Renal cortex interstitium (tissue), 15 donors: ENCODE measurements at places on chromosomes 12 and 14.

- no peak for DNase-seq
Observed at GRCh38 chr14:102548616-102549240, 39.2 kb upstream of the ANKRD9 start.

DNA sequence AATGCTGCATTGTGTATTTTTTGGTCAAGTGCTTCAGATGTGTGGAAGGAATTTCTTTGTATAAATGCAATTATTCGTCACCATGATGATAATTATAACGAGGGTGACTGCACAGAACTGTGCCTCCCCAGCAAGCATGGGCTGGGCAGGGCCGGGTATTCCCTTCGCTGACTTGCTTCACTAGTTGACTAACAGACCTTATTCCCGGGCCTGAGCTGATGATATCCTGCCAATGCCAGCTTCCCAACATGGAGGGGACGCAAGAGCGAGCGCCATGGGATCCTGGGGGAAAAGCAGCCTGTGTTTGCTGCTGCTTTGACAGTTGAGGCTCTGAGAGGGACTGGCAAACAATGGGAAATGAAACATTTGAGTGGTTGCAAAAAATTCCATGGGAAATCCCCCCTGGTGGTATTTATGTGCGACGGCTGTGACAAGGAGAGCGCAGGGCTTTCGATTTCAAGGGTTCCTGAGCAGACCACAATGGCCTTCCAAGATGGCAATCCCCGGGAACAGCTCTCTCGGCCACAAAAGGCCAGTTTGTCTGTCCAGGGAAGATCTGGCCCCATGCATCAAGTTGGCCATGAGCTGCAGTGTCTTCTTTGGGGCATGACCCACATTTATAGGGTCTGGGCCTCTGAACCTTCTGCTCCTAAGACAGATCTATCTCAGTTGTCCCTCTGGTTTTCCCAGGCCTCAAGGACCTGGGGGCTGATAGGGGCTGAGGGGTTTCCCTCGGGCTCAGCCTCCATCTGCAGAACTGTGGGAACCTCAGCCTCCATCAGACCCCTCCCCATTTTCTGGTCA, 21.9 kb upstream of the MAP1LC3B2 start:
- DNase-seq = no peak

- no peak for DNase-seq
Observed at GRCh38 chr12:94740601-94741362, 90.4 kb upstream of the TMCC3 start.

DNA sequence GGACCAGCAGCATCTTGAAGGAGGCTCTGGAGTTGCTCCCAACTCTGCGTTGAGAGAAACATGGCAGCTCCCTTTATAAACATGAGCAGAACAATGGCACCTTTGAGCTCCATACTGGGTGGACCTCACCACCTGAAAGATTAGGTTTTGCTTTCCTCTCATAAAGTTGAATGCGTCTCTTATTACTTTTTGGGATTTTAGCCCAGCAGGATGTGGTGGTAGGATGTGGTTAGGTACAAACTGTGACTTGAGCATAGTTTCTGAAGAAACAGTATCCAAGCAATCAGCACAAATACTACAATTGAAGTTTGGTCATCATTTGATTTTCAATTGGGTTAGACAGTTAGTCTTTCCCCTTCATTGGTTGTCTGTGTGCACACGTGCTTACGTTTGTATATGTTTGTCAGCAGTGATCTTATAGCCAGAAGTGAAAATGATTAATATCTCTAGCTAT, at the start of gene PRR4:
Gene PRR4 (minus strand): TSS at position 51 of the 454 bp plus-strand sequence. CDS start 38 bp downstream, at position 13.
- DNase-seq = no peak

- DNase-seq = no peak
Observed at GRCh38 chr12:30764251-30764650, 9.5 kb upstream of the CAPRIN2 start.

- no peak for DNase-seq
Observed at GRCh38 chr14:71665781-71666180, 266.4 kb upstream of the RGS6 start.

DNA sequence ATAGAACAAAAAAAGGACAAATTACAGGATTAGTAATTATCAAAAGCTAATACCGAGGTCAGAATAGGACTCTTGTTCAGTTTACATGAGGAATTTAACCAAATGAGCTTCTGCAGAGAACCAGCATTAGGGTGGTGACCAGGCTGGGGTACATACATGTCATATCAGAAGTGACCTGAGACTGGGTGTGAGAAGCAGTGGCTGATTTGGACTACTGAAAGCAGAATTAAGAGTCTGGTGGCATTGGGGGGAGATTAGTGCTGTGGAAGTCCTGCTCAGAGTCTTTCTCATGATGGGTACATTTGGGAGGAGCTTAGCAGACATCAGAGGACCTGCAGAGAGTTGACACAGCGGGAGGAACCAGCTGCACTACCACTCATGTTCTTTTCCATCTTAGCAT, 21.7 kb downstream of the TRAF3 start:
- DNase-seq = no peak

GRCh38 chr14:30840086-30840779, 34.1 kb upstream of the COCH start:
- no peak for DNase-seq

GRCh38 chr12:106879612-106880011, 76.1 kb upstream of the TMEM263 start:
- no peak for DNase-seq

DNA sequence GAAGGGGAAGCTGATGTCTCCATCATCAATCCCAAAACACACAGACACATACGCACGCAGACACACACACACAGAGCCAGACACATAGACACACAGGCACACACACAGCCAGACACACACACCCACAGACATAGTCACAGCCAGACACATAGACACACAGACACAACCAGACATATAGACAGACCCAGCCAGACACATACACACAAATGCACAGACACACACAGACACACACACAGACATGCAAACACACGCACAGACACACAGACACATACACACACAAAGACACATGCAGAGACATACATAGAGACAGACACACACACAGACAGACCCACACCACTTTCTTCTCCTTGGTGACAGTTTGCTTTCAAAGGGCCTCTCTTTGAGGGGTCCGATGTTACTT, 6.3 kb downstream of the CCDC197 start:
- DNase-seq = no peak

DNA sequence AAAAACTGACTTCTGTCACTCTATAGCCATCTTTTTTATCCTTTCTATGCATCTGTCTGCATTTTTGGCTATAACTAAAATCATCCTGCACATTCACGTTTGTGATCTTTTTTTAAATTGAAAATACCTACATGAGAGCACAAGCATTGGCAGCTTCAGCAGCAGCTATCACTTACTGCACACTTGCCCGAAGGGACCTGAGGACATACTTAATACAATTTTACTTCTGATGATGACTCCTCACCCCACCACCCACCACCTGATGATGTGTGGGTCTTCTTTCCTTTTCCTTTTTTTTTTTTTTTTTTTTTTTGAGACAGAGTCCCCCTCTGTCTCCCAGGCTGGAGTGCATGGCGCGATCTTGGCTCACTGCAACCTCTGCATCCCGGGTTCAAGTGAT, 160.3 kb downstream of the PRKCH start:
- no peak for DNase-seq
